HT-29 (cell line): ENCODE measurements at places on chromosomes 4 and X. TPM values are rescaled to one million over a fixed set of nuclear protein-coding genes. Genes with fewer than 3 reads are reported as not detected.

GRCh38 chrX:128439159-128439558, 387.0 kb upstream of the ACTRT1 start:
- DNase-seq: no peak

DNA sequence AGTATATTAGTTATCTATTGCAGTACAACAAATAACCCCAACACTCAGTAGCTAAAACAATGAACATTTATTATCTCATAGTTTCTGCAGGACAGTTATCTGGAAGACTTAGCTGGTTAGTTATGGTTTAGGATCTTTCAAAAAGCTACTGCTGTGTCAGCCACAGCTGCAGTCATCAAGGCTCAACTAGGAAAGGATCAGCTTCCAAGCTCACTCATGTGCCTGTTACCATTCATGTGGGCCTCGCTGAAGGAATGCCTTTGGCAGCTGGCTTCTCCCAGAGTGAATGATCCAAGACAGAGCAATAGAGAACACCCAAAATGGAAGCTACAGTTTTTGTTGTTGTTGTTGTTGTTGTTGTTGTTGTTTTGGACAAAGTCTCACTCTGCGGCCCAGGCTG, 13.5 kb upstream of the PRSS48 start:
- no peak for DNase-seq

DNA sequence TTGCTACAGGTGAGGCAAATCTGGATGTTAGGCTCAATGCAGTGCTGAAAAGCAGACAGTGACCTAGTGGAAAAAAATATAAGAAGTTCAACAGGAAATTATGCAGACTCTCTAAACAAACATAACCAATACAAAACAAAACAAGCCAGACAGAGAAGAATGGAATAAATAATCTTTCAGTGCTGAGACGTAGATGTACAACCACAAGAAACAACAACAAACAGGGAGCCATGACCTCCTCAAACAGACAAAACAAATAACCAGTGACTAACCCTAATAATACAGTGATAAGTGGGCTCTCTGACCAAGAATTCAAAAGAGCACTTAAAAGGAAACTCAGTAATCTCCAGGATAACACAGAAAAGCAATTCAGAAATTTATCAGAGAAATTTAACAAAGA, 239.3 kb downstream of the SLC39A8 start:
- DNase-seq: no peak

GRCh38 chr4:17138847-17139246, 240.4 kb upstream of the LDB2 start:
- no peak for DNase-seq

- DNase-seq: no peak
Observed at GRCh38 chr4:46968847-46969246, 24.5 kb downstream of the GABRA4 start.

- peak; percentile 87 for DNase-seq
Observed at GRCh38 chrX:129360175-129360574, 163.1 kb downstream of the SMARCA1 start.

DNA sequence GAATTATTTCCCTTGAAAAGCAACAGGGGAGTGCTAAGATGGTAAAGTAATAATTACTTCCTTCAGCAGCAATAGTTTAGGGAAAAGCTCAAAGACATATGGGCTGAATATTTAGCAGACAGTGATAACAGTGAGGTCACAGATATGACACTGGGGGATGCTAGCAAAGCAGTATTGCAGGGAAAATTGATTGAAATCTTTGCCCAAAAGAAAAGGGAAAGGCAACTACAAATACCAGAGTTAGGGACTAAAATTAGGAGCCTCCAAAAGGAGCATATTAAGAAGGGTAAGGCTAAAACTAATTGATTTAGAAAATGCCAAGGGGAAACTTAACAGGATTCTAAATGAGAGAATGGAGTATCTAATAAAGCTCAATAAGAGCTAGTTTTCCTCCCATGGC, 1191.3 kb upstream of the TENM3 start:
- no peak for DNase-seq

DNA sequence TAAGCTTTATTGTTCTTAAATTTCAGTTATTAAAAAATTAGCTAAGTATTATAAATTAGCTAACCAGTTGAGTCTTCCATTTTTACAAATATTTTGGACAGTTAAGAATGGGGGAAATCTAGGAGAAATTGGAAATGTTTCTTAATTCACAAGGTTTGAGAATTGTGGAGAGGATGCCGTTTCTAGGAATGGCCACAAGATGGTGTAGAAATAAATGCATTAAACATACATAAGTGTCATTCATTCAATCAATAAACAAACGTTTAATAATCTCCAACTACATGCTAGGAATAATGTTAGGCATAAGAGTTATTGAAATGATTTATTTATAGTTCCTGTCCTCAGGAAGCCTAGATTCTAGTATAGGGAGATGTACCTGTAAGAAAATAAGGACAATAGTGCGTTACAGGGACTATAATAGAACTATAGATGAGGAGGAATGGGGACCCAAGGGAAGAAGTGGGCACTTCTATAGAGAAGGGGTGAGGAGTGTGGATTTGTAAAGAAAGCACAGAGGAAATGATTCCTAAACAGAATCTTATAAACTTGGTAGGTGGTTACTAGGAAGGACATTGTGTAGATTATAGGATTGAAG, 195.7 kb upstream of the ANK2 start:
- peak; percentile 25 for DNase-seq

DNA sequence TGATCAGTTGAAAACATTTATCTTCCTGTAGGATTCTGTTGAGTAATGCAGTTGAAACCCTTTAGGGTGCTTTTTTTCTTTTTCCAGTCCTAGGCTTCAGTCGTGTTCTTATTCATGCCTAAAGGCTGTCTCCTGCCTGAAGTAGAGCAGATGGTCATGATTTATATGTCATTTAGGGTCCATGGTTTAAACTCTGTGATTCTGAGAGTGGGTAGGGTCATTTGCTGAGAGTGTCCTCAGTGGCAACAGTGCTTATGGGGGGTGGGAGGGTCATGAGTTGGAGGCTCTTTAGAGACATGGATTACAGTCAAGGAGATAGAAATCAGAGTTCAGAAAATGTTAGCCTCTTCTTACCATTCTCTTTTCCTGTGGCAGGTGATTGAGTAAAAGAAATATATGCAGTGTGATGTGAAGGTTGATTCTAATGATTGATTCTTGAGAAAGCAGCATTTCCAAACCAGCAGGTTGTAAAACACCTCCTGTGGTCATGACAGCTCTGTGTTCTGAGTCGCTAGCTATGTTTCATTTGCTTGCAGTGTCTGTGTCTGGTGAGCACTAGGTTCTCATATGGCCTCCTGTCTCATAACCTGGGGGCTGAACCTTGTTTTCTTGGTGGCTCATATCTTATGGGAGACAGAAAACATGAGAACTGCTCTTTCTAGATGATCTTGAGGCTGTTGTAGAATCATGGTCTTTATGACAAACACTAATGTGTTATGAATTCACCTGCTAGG, 60.4 kb downstream of the JADE1 start:
- no peak for DNase-seq

DNA sequence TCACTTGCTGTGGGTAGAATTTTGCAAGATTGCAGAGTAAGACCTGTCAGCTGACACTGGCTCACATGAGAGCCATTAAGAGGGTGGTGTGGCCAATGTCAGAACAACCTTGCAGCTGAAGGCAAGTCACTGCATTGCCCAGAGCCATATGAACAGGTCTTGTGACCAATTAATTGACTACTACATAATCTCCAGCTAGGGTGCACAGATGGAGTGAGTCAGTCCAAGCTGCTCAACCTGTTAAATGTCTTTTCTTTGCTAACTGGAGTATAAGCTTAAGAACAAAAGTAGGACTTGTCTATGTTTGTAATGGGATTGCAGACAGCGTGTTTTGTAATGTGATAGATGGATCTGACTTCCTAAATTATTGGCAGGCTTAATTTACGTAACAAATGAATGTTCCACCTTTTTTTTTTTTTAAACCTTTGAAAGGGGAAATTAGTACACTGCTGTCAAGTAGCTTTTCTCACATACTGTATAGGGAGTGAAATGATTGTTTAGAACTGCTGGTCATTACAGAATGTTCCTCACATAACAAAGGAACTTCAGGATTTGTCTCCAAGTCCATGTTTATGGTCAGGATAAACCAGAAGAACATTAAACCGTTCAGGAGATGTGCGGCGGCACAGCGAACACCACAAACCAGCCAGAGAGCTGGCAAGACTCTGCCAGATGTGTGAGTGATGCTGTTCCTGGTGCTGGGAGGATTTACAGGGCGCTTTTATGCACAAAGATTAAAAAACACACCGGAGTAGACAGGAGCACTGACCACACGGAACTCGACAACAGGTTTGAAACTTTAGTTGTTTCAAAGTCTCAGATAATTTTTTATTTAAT, 37.0 kb downstream of the FNIP2 start:
- DNase-seq: peak; percentile 50

GRCh38 chrX:119990556-119991004, 47.0 kb upstream of the NKAP start:
- DNase-seq: no peak

DNA sequence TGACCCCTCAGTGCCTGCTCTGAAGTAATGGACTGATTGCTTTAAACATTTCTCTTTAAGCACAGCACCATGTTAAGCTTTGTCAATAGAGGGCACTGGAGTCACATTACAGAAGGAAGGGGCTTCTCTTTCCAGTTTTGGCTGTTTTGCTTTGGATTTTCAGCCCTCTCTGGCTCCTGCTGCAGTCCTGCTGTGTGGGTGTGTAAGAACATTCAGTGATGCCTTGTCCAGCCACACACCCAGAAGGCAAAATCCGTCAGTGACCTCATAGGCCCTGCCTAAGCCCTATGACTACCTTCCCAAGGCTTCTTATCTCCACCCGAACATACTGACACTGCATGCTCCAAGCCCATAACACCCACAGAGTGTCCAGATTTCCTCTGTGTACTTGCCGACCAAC, 215.3 kb upstream of the CTSO start:
- DNase-seq: peak; percentile 44

DNA sequence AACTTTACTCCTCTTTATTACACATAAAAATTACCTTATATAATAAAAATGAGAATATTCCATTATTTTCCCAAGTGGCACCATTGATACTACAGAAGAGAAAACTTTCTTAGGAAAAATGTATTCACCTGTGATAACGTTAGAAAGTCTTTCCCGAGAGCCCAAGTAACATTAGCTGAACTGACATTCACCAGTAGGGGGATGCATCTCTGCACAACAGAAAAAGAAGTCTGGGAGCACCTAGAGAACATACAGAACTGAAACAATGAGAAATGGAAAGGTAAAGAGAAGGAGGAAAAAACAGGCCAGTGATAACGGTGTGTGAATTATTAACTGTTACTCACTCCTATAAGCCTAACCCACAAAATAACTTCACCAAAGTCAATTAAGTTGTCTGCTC, 423.3 kb downstream of the CENPC start:
- DNase-seq: peak; percentile 51

DNA sequence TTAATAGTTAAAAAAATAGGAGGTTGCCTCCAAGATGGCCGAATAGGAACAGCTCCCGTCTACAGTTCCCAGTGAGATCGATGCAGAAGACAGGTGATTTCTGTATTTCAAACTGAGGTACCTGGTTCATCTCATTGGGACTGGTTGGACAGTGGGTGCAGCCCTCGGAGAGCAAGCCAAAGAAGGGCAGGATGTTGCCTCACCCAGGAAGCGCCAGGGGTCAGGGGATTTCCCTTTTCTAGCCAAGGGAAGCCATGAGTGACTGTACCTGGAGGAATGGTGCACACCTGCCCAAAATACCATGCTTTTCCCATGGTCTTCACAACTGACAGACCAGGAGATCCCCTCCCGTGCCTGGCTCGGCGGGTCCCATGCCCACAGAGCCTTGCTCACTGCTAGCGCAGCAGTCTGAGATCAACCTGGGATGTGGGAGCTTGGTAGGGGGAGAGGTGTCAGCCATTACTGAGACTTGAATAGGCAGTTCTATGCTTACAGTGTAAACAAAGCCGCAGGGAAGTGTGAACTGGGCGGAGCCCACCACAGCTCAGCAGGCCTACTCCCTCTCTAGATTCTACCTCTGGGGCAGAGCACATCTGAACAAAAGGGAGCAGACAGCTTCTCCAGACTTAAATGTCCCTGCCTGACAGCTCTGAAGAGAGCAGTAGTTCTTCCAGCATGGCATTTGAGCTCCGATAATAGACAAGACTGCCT, 47.5 kb downstream of the PPA2 start:
- DNase-seq: no peak

DNA sequence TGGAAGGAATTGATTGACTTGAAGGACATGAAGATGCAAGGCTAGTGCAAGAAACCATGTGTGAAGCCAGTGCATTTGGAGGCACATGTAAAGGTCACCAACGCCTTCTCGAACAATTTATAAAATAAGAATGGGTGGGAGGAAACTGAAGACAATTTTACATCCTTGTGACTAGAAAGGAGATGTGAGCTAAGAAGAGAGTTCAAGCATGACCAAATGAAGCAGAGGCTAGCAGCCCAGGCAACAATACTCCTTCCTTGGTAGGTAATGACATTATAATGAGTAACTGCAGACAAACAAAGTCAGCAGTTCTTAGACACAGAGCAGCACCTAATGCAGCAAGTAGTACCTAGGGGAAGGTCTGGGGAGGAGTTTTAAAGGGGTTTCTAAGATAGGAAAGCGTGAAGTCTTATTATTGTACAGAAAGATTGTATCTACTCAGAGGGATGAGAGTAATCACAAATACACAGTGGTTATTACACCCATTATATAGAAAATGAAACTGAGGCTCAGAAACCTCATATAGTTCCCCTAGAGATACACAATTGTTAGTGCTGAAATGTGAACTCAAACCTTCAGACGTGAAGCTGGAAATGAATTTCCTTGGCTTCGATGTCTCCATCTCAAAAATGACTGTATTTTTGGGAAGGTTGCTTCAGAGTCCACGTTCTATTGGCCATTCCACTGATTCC, 56.1 kb downstream of the ATXN3L start:
- no peak for DNase-seq

- DNase-seq: no peak
Observed at GRCh38 chr4:80231180-80231579, 33.9 kb downstream of the PRDM8 start.

- DNase-seq: no peak
Observed at GRCh38 chr4:185774131-185774653, 37.8 kb downstream of the SORBS2 start.

DNA sequence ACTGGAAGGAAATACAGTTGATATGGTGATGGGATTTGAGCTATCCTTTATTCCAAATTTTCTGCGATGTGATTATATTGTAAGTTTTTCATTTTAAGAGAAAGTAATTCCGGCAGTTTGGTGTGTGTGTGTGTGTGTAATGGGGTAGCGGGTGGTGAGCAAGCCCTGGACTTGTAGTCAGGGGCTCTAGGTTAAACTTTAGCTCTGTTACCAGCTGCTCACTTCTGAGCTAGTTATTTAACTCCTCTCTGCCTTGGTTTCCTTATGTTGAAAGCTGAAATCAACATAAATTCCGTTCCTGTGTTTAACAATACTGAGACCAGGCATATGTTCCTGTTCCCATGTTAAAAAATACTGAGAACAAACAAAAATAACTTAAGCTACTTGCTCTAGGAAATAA, 174.1 kb upstream of the CASK start:
- no peak for DNase-seq

The TLL1 gene
- not detected in 2 replicates for total RNA-seq

The JAKMIP1 gene
- not detected in 2 replicates for total RNA-seq

The SH2D1A gene
- total RNA-seq: not detected in 2 replicates

The C4orf50 gene
- not detected in 2 replicates for total RNA-seq

The RAB9A gene
- 4.8 and 5.7 TPM in 2 replicates for total RNA-seq

The KCND1 gene
- total RNA-seq: 0.18 TPM in 1 of 2 replicates, not detected in the other

The DIPK2B gene
- total RNA-seq: not detected in 2 replicates

The SMIM43 gene
- total RNA-seq: not detected in 2 replicates
